Activated gamma-delta T cell treated with anti-CD3 and anti-CD28 coated beads, Interleukin-2, amount 50 U/mL, for 16 hours (primary cell): ENCODE measurements at places on chromosomes 5 and 9.

DNA sequence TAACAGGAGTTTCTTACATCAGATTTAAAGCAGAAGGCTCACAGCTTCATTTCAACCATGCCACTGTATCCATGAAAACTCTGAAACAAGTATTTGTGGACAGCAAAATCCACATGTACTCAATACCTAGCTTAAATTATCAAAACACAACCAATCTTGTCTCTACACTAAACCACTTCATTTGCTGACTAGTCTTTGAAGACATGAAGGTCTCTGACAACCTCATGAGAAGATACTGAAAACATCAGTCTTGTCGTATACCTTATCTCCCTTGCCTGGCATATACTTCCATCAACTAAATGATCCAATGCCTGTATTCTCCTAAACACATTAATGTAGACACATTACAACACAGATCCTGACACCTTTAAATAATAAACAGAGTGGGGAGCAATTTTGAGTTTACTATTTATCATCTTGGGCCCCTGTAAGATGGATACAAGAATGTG lies 2.9 kb downstream of the RPS23 start:
- DNase-seq, result no peak

DNA sequence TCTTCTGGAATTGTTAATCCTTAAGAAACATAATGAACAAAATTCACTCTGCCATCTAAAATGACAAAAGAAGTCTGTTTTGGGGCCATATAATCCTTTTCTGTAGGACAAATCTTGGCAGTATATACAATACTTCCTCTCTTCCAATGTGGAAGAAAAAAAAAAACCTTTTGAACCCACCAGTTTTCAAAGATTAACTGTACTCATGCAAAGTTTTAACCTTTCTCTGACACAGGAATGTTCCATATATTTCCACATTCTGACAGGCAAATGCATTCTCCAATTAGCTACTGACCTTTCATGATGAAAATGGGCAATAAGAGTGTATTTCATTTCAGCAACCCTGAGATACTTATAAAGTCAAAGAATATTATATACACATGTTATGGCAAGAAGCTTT lies 65.4 kb downstream of the RNF130 start:
- DNase-seq, result no peak

GRCh38 chr5:134724872-134725271 lies 13.5 kb upstream of the CAMLG start:
- no peak for DNase-seq

DNA sequence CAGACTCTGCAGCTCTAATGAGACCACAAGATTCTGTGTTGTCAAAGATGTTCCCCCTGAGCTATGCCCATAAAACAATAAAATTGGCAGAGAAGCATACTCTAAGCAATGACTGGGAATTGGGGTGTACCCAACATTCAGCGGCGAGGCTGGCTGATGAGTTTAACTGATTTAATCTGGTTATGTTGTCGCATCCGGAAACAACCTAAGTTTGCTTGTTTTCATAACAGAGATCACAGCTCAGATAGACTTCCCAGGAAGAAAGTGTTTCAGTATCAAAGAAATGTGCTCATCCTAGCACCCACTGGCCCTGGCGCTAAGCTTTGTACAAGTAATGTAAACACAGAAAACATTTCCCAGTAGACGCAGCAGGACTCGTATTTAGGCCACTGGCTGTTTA lies 7.4 kb downstream of the SEMA5A start:
- DNase-seq, result no peak

- DNase-seq, result no peak
Measured at GRCh38 chr9:123997665-123998277, 13.8 kb upstream of the LHX2 start.

DNA sequence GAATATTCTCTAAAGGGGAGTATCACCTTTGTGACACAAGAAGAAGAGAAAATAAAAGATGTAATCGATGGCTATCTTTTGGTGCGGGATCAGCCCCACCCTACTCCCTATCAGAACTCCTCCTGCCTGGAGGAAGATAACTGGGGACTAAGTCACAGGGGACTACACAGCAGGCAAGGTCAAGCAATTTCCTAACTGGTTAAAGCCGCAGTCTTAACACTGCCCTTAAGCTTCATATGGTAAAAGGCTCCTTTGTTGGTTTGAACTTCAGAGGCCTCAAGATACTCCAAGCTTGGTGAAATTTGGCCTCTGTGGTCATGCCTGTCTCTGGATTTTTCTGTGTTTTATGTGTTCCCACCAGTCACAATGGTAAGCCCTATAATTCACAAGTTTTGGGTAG lies 1.3 kb upstream of the SHISAL2B start:
- no peak for DNase-seq

- DNase-seq, result no peak
Measured at GRCh38 chr5:14681236-14681752, 16.8 kb downstream of the OTULIN start.

GRCh38 chr5:164119806-164120447 lies 614.5 kb downstream of the MAT2B start:
- no peak for DNase-seq

- DNase-seq, result no peak
Measured at GRCh38 chr9:33300546-33300945, 10.2 kb downstream of the NFX1 start.

GRCh38 chr5:142808878-142809598 lies 38.9 kb downstream of the ARHGAP26 start:
- no peak for DNase-seq

- no peak for DNase-seq
Measured at GRCh38 chr9:4742246-4742645, 1.2 kb upstream of the AK3 start.

GRCh38 chr9:27368316-27368985 lies 71.5 kb upstream of the EQTN start:
- no peak for DNase-seq

GRCh38 chr5:112742424-112742823 lies 4.7 kb downstream of the APC start:
- DNase-seq, result no peak

DNA sequence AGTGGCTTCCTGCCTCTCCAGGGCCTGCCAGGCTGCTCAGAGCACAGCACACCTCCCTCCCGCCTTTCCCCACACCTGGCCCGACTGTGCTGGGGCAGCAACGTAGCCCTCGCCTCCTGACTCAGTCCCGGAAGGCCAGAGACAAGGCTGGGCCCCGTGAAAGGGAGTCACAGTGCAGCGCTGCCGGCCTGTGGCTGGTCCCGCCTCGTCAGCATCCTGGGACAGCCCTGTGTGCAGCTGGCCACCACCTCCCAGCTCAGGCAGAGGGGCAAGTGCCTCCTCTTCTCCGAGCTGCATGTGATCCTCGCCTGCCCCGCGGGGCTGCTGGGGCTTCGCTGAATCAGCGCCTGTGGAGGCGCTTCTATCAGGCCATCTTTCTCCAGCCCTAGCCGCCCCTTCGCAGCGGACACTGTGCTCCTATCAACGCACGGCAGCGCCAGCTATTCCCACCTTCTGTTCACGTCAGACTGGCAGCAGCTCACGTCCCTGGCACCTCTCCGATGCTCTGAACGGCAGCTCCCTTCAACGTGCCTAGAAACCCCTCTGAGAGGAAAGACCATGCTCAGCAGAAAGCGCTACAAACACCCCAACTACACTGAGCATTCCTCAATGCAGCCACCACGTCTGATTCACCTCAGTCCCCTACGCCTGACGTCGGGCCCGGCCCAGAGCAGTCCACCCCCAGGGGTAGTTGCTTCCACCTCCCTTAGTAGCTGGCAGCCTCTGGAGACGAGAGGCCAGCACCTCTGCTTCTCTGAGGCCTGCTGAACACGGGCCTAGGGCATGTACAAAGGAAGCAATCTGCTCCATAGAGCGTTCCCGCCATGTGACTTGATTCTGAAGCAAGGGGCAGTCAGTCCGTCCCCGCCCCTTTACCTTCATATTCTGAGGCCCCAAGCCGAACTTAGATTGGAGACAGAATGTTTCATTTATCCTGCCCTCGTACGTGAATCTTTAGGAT lies 78.8 kb downstream of the GPR21 start:
- no peak for DNase-seq

GRCh38 chr5:124948062-124948753 lies 201.8 kb upstream of the ZNF608 start:
- no peak for DNase-seq

DNA sequence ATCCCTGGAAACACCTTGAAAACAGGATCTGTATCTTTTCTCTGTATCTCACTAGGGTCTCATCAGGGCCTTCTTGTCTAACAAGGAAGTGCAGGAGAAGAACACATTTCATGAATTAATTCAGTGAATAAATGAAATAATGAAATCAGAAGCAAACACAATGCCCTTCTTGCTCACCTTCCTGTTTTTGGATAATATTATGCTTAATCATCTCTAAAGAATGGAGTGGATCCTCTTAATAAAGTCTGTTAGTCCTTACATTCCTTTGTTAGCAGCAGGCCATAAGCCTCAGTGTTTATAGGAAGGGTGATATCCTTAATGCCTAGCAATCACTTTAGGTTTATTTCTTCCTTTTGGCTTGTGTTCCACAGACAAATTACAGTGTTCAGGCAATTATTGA lies 837.1 kb upstream of the SEMA6A start:
- DNase-seq, result no peak

GRCh38 chr5:143228597-143229293 lies 174.7 kb downstream of the NR3C1 start:
- DNase-seq, result no peak

DNA sequence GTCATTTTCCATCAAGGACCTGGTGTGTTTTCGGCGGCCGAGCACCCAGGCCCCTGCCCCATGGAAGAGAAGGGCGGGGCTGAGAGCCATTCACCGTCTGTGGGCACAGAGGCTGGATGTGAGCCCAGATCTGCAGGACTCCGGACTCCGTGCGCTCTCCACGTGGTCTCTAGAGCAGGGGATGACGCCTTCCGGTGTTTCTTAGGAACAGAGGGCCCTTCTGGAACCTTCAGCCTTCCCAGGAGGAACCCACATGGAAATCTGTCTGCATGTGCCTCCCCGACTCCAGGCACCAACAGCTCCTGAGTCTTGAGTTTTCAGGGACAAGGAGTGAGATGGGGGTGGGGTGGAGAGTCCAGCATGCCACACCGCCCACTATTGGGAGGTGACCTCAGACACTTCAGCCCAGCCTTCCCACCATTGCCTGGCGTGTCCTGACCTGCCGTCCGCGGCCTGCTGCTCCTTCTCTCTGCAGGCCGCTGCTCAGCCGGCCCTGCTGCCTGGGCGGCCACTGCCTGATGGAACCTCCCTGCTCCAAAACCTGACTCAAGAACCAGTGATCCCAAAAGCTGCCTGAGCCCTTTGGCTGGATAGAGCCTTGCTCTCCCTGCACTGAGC lies 2.4 kb upstream of the RXRA start:
- no peak for DNase-seq

DNA sequence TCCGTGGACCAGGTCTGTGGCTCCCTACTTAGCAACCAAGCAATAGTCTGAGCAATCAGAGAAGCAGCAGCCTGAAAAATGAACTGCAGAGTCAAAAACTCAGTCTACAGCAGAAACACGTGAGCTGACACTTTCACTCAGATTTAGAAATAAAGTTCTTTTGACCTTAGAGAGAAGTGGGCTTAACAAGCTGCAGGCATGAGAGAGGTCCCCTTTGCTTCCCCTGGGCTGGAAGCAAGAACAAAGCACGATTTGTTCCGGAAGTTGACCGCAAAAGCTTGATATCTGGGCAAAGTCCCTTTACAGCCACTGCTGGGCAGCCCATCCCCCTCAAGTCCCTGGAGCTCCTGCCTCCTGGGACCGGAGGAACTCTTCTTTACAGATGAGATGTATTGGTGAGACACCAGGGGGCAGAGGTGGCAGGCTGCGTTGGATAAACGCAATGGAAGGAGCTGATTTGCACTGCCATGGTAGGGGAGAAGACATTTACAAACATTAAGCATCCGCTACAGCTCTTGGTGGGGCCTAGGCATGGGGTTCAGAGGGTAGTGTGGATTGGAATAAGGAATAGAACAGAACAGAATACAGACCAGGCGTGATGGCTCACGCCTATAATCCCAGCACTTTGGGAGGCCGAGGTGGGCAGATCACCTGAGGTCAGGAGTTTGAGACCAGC lies 5.8 kb upstream of the SOWAHA start:
- no peak for DNase-seq

GRCh38 chr5:10459080-10460055 lies 17.7 kb downstream of the ROPN1L start:
- no peak for DNase-seq

GRCh38 chr9:99414321-99414720 lies 192.2 kb downstream of the SEC61B start:
- DNase-seq, result no peak

GRCh38 chr5:59517926-59518585 lies 375.5 kb downstream of the PDE4D start:
- DNase-seq, result no peak

GRCh38 chr9:126515001-126515872 lies 98.5 kb upstream of the LMX1B start:
- DNase-seq, result no peak

DNA sequence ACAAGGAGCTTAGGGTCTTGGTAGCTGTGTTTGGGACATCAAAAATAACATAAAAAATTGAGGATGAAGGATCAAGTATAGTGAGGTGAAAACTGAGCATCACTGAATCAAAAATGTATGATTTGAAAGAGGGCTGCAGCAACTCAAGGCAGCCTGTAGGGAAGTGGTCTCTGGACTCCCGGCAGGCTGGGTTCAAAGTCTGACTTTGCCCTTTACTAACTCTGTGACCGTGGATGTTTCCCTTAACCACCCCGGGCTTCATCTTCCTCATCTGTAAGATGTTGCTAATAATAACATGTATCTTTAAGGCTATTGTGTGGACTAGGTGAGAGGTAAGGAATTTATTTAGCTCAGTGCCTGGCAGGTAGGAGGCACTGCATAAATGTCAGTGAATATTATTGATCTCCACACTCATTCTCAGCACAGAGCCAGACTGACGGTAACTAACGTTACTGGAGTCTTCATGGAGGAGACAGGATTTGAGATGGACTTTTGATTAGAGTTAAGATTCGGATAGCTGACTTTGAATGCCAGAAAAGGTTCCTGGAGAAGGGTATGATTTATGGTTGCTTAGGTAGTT lies 367.3 kb downstream of the NDUFS4 start:
- DNase-seq, result no peak

GRCh38 chr5:9187614-9188013 lies 358.3 kb downstream of the SEMA5A start:
- DNase-seq, result no peak

DNA sequence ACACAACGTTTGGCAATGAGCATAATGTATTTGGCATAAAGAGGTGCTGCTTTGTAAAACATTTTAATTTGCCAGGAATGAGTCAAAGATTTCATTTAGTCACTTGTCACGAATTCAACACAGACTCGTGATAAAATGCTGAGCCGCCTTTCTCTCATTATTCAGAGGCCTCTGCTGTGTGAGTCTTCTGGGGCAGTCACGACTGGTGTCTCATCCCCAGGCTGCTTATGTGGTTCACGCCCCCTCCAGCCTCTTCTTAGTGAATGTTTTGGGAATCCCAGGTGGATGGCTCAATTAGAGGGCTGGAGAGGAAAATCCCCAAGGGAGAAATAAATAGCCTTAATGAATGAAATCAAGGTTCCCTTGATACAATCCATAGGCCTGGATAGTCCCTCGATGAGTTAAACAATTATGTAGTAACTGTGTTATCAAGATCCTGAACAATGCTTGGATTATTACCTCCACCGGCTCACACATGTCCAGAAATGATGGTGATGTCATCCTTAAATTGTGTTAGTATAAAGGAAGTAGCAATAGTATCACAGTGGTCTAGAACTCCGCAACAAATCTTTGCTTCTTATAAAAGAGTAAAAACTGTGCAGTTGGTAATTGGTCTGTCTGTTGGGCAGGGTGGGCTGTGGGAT lies 192.1 kb upstream of the ADAMTS16 start:
- no peak for DNase-seq

- DNase-seq, result no peak
Measured at GRCh38 chr9:131318231-131319085, 28.9 kb downstream of the PLPP7 start.
